Activated gamma-delta T cell treated with anti-CD3 and anti-CD28 coated beads, Interleukin-2, amount 50 U/mL, for 16 hours (primary cell): ENCODE measurements at places on chromosomes 4 and X.
A peak's percentile ranks its signal among the peaks of the same experiment; 100 is the strongest.

DNA sequence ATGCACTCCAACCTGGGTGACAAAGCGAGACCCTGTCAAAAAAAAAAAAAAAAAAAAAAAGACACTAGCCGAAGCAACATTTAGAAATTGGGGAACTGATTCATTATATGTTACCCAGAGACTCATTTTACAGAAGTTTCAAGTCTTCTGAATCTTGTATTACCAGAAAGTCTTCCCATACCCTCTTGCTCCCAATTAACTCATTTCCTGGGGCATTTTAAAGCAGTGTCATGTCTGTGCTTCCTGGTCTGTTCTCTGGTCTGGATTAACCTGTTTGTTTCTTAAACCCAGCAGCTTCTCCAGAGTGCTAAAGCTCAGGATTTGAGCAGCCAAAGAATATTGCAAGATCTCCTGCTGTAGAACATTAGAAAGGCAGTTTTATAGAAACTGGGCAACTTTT lies 43.7 kb downstream of the FRMPD3 start:
- DNase-seq: no peak

DNA sequence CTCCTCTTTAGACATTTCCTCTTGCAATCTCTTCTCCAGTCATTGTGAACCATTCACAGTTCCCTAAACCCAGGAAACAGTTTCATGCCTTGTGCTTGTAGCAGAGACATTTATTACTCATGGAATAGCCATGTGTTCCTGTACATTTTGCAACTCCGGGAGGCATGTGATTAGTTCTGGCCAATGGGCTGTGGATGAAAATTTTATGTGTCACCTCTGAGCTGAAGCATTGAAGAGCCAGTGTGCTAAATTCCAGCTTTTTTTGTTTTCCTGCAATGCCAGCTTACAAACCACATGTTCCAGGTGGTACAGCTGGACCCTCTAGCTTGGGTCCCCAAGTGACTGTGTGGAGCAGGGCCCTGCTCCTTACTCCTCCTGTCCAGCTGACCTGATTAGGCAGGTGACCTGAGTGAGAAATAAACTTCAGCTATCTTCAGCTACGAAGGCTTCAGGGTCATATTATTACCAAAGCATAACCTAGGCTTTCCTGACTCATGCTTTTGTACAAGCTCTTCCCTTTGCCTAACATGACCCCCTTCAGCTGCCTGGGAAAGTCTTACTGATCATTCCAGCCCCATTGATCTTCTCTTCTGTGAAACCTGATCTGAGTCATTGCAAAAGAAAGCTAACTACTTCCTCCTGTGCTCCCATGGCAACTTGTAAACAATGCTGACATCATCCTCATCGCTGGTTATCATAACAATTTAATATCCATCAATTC lies 200.4 kb downstream of the PTTG2 start:
- peak; percentile 9 for DNase-seq

DNA sequence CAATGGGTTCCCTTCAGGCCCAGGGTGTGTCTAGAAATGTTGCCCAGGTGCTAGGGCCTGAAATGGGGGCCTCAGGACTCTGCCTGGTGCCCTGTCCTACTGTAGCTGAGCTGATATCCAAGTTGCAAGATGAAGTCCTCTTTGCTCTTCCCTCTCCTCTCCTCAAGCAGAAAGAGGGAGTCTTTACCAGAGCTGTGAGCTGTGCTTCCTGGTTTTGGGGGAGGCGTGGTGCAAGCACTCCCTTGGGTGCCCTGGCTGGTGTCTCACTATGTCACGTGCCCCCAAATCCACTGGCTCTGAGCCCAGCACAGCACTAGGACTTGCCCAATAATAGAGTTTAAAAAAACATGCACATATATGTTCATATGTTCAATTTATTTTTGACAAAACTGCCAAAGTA lies 29.3 kb upstream of the CT47A1 start:
- no peak for DNase-seq

GRCh38 chrX:39822133-39822748 lies 275.5 kb downstream of the BCOR start:
- DNase-seq: no peak
